Suppressor macrophage treated with lipopolysaccharide for 1 hour (primary cell): ENCODE measurements at places on chromosomes 11 and 22.
A peak's percentile ranks its signal among the peaks of the same experiment; 100 is the strongest.

- no peak for DNase-seq
These were observed 1079.0 kb upstream of the TENM4 start for GRCh38 chr11:80519596-80520506.

DNA sequence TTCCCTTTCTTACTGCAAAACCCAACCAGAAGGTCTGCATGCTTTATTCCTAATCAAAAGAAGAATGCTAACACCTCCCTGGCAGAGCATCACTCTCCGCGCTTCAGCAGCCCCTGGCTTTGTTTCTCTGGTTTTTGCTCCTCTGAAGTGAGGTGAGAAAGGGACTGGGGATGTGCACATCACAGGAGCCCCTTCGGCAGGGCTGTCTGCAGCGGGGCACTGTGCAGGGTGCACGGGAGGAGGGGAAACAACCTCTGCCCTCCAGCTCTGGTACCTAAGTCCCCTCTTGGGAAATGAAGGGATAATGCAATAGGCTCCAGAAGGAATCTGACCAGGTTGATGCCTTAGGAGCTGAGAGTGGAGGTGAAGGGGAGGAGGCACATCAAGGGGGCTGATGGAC, 312.7 kb downstream of the NTM start:
- no peak for DNase-seq

DNA sequence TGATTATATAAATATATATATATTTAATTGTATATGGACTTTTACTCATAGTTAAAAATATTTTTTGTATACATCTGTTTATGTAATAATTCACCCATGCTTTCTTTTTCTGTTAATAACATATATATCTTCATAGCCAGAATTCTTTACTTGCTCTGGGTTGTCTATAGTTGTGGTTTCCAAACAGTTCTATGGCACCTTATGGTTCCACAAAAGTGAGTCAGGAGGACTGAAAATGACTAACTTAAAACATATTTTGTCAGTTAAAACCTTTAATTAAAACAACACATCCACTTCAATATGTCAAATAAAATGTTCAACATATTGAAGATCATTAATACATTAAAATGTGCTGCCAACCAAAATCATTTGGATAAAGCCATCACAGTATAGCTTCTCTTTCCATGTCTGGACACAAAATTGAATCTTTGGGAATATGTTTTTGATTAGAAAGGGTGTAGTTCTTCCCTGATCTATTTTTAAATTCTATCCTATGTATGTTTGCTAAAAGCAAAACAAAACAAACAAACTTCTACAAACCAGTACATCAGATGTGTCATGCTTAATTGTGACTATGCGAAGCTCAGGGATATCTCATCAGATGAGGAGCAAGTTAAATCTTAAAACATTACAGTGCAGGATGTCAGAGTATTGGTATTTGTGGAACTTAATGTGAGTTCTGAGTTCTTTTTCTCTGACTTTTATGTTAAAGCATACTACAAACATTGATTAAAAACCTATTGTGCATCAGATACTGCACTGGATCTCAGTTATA, 1488.4 kb upstream of the TENM4 start:
- no peak for DNase-seq

DNA sequence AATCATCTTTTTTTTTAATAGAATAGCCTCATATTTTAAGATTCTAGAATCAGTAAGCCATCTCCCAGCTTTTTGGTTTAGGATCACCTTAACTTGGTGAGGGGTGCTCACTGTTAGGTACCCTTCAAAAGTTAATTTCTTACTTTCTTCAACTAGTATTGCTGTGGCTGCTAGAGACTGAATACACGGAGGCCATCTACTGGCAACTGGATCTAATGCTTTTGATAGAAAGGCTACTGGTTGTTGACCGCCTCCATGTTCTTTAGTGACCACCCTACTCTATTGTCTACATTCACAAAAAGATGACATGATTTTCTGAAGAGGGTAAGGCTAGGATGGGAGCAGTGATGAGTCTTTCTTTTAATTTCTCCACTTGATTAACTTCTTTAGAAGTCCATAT, 16.7 kb upstream of the ALDH3B2 start:
- DNase-seq, result peak; percentile 11

- DNase-seq, result no peak
These were observed 148.0 kb downstream of the CTTN start for GRCh38 chr11:70546191-70546940.

- DNase-seq, result peak; percentile 90
These were observed 28.8 kb downstream of the SLN start for GRCh38 chr11:107683061-107683460.

DNA sequence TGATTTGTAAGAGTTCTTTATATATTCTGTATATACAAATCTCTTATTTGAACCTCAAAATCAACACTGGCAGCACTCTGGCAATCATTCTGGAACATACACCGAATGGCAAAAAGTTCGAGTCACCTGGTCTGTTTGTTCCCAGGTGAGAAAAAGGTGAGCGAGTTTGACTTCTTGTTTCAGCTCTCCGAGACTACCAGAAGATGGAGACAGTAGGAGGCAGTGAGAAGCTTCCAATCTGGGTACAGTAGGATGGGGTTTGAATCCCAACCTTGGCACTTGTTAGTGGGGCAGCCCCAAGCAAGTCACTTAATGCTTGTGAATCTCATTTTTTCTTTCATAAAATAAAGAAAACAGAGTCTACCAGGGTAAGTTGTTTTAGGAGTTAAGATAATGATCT, 76.4 kb downstream of the C2CD3 start:
- DNase-seq, result no peak

- DNase-seq, result no peak
These were observed 18.4 kb upstream of the TTC12 start for GRCh38 chr11:113295993-113296392.

DNA sequence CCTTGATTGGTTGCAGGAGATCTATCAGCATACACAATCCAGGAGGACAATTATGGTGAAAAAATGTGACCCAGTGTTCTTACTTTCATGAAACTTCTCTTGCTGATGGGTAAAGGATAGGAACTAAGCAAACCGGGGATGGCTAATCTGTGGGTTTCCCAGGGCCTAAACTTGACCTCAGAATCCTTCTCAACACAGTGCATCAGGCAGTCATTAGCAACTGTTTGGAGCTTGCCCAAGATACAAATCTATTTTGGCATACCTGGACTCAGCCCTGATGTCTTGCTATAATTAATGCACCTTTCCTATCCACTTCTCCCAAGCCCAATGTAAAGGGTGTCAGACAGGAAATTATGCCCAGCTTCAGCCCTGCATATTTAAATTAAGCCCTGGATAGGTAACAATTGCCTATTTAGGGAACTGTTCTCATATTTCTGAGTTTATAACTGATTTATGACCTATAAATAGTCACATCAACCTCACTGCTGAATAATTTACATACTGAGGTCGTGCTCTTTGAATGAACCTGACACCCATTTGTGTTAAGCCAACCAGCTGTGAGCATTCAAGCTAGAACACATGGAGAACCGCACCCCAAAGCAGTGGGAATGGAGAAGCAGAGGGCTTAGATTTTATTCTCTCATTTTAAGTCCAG, 9.2 kb upstream of the PHF21A start:
- no peak for DNase-seq

GRCh38 chr11:67292671-67293070, 3.6 kb downstream of the ANKRD13D start:
- no peak for DNase-seq

- no peak for DNase-seq
These were observed at the start of gene GPR152 for GRCh38 chr11:67452141-67452952. Gene GPR152, minus strand, starts transcription at chr11:67452729. Its CDS starts 5 bp downstream, at chr11:67452724.

- peak; percentile 78 for DNase-seq
These were observed 615 bp downstream of the FADS3 start for GRCh38 chr11:61890529-61891330.

GRCh38 chr11:65003282-65003681, 6.5 kb upstream of the BATF2 start:
- no peak for DNase-seq

DNA sequence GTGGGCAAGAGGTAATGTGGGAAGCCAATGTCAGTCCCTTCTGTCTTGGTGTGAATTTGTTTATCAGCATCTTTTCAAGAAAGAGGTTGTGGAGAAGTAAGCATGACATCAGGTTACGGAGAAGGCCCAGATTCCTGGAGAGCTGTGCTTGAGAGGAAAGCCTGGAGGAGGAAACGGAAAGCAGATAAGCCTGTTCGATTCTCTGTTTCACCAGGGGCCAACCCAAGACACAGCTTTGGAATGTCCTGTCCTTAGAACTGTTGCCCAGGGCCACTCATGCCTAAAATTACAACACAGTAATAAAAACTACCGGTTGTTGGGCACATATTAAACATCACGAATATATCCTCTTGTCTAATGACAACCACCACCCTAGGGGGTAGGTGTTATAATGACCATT, 148.5 kb downstream of the NAV2 start:
- DNase-seq, result no peak

DNA sequence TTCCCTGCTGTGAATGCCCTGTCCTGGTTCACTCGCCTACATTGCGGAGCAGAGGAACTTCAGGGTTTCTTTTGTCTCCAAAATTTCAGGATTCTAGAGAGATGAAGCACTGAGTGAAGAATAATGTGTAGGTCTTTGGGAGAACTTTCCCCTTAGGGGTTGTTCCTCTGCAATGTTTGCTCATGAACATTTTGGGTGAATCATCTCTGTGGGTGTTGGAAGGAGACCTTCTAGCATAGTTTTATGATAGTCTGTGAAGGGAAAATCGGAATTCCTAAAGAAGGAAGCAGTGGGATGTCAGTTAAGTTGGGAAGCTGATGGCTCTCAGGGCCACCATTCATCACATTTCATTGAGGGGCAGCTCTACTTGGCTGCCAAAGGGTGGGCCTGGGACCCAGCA, 64.8 kb downstream of the MIAT start:
- DNase-seq, result no peak

DNA sequence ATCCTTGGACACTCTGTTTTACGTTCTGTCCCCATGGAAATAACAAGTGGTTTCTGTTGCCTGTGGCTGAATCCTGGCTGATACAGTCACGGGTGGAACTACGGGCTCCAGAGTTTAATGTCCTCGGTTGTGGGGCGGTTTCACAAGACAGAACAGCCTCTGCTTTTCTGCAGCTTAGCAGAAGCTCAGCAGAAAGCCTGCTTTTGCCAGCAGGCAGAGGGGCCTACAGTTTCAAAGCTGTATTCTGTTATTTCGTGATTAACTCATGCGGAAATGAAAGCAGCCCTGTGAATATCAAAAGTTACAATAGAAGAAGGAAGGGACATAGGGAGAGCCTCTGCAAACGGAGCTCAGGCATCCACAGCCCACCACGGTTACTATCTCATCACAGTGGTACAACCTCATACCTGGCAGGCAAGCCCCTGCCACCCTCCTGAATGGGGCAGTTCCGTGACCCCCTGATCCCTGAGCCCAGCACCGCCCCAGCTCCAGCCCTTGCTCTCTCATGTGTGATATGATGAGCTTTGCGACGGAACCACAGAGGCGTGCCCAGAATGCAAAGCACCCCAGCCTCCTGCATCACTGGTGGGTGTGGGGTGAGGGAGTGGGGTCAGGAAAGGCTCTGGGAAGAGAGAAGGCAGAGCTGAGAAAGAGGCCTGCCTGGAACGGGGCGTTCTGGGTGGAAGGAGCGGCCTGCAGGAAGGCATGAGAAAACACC, 360.6 kb downstream of the BRD1 start:
- DNase-seq, result no peak

GRCh38 chr11:36349351-36350136, 53.5 kb downstream of the PRR5L start:
- DNase-seq, result no peak

GRCh38 chr22:35601743-35602615, 15.2 kb downstream of the MB start:
- DNase-seq, result peak; percentile 97

DNA sequence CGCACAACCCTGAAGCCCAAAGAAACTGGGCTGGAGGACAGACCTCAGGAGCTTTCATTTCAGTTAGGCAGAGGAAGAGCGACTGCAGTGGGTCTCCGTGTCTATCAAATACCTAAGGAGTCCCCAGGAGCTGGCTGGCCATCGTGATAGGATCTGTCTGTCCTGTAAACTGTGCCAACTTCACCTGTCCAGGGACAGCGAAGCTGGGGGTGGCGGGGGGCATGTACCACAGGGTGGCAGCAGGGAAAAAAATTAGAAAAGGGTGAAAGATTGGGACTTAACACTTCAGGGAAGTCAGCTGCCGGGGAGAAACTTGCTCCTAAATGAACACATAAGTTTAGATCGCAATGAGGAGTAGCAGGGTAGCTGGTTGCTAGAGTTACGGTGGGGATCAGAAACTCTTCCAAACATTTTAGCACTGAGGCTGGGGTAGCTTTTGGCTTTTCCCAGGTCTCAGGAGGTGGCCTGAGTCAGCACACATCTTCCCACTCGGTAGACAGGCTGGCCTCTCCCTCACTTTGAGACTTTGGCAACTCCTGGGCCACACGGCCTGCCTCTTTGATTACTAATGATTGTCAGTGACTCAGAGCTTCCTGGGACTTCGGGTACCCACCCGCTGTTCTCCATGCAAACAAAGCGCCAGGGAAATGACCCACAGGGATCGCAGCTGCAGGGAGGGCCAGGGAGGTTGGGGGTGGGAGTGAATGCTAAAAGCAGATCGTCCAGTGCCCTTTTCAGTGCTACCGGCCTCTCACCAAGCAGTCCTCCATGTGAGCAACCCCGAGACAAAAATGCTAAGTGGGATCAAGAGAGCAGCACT, 2.9 kb upstream of the MTFP1 start:
- peak; percentile 90 for DNase-seq

- DNase-seq, result peak; percentile 53
These were observed 16.4 kb upstream of the SCGB1A1 start for GRCh38 chr11:62402226-62402959.

GRCh38 chr11:128455766-128456165, 131.6 kb downstream of the ETS1 start:
- DNase-seq, result no peak

DNA sequence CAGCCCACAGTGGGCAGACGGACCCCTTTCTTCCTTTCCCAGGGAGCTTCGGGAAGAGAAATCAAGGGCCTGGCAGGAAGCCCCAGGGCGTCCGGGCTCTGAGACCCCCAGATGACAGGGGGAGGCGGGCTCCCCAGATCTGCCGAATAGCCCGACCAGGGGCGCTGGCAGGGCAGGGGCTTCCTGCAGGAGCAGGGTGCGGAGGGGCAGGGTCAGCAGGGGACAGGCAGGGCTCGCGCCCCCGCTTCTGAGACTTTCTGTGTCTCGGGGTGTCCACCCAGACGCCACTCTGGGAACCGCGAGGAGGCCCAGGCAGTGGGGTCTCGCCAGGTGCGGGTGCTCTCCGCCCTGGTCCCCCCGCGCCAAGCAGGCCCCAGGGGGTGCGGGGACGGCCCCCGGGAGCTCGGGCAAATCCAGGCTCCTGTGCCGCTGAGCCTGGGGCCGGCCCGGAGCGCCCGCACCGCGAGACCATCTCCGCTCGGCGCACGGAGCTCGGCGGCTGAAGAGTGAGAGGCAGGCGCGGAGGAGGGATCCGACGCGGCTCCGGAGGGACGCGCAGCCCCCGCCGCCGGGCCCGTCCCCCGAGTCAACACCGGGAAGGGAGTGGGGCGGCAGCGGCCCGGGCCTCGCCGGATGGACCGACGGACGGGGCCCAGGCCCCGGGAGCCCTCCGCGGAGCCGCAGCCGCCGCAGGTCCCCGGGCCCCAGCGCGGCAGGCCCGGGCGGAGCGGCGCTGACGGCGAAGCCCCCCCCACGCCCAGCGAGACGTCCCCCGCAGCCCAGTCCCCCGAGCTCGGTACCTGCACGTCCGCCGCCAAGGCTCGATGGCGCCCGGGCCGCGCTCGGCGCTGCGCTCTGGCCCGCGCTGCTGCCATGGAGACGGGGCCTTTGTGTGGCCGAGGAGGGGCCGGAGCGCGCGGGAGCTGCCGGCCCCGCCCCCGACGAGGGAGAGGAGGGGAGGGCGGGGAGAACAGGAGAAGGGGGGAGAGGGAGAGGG, at the start of gene PLXNB2:
Gene PLXNB2, minus strand, starts transcription at position 894 of the 997 bp plus-strand sequence. CDS start 17,062 bp downstream, outside the sequence.
- peak; percentile 65 for DNase-seq
